ENCODE measurements at places on chromosomes 7 and 10. TPM values are rescaled to one million over a fixed set of nuclear protein-coding genes. Genes with fewer than 3 reads are reported as not detected.

Gene AGR2
- not detected for total RNA-seq

Gene HOXA11
- 0.22 TPM for total RNA-seq

Gene STYXL1
- 33.9 TPM for total RNA-seq

Gene GPC2
- 2.2 TPM for total RNA-seq

Gene FZD1
- 2.2 TPM for total RNA-seq

Gene SPDYE9
- not detected for total RNA-seq

Gene EZH2
- total RNA-seq: 8.3 TPM

DNA sequence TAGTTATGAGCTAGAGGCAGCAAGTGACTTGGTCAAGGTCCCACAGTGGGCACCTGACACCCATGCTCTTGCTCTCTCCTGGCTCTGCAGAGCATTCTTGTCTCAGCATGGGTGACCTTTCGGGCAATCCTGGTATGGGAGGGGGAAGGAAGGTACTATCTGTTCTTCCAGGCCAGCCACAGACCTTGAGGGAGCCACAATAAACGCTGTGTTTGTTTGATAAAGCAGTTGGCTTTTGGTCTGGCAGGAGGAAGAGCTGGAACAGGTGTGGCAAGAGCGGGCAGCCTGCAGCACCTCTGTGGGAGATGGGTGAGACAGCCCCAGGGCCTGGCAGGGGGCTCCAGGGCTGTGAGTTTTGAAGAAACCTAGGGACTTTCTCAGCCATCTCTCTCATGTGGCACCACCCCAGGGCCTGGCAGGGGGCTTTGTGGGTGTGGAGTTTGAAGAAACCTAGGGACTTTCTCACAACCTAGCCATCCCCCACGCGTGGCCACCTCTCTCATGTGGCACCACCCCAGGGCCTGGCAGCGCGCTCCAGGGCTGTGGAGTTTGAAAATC lies 11.4 kb downstream of the CLDN3 start:
- no peak for DNase-seq

GRCh38 chr10:52965938-52966401 lies 193.4 kb upstream of the MBL2 start:
- DNase-seq: no peak

- no peak for DNase-seq
Observed at GRCh38 chr7:130207642-130208041, at the start of gene SSMEM1. Gene SSMEM1 (plus strand): TSS chr7:130207860. CDS start chr7:130207911, 51 bp downstream.

DNA sequence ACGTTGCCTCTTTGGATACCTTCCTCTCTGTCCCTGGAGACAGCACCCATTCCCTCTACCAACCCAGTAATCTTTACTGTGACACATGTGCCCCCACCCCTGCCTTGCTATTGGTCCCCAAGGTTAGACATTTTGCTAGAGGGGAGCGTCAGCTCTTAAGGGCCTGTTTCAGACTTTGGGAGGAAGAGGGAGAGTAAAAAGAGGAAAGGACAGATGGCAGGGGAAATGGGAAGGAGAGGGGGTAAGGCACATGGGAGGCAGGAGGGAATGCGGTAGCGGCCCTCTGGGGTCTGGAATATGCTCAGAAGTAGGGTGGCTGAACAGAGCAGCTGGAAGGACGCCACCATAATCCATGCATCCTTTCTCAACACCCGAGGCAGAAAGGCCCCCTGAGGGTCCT lies 12.2 kb downstream of the BLNK start:
- no peak for DNase-seq

- DNase-seq: no peak
Observed at GRCh38 chr7:28575241-28575643, 162.9 kb downstream of the CREB5 start.

DNA sequence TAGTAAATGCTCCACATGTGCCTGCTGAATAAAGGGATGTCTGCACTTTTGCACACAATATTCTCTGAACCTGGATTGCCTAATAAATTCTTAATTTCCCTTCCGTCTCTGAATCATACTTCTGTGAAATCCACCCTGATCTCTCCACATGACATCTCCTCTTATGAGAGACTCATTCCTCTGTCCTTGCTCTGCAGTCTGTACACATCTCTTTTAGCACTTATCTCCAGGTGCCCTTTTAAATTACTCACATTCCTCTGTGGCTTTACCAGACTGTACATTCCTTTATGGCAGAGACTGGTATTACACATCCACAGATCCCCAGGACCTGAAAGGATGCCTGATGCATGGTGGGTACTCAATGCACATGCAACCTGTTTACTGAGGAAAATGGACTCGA lies 527.6 kb downstream of the PHTF2 start:
- DNase-seq: no peak

GRCh38 chr10:96978621-96979154 lies 146.6 kb downstream of the LCOR start:
- DNase-seq: no peak

GRCh38 chr10:36802490-36803153 lies 322.8 kb upstream of the ANKRD30A start:
- no peak for DNase-seq

DNA sequence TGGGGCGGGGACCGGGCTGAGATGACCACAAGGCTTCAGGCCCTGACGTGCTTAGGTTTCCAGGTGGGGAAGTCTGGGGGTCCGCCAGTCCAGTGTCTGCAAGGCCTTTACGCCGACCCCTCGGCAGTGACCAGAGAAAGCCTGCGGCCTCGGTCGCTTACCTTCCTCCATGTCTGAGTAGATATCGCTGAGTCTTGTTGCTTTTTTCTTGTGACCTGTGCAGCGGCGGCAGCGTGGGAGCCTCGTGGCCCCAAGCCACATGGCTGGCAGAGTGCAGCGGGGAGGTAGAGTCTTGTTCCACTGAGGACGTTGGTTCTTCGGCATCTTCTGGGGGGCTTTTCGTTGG lies 329 bp downstream of the NOLC1 start:
- peak; percentile 45 for DNase-seq

- peak; percentile 70 for DNase-seq
Observed at GRCh38 chr10:32210306-32211045, 136.5 kb downstream of the EPC1 start.

- no peak for DNase-seq
Observed at GRCh38 chr7:155609185-155609584, 35.3 kb upstream of the RBM33 start.

- DNase-seq: no peak
Observed at GRCh38 chr10:43188702-43189101, 50.5 kb downstream of the CSGALNACT2 start.

DNA sequence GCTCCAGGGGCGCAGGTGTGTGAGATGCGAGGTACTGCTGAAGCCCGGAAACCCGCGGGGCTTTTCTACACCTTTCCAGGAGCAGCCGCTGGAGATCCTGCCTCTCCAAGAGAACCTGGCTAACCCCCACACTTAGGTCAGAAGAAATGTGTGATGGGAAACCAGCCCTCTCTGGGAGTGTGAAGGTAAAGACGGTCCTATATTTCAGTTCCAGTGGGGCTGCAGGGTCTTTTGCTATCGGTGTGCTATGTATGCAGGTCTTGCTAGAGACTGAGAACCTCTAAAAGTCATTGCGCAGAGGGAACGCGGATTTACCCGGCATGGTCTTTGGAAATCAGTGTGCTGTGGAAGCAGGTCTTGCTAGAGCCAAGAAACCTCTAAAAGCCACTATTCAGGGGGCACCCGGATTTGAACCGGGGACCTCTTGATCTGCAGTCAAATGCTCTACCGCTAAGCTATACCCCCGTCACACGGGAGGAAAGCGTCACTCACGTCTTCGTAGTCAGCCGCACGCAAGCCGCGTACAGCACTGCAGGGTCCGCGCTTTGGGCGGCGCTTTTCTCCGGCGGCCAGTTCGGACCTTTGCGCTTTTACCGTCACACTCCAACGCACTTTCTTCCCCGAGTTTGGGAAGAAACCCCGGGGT lies 46.0 kb downstream of the ZNF777 start:
- DNase-seq: peak; percentile 71

- no peak for DNase-seq
Observed at GRCh38 chr10:299969-300368, 164.7 kb downstream of the ZMYND11 start.

- no peak for DNase-seq
Observed at GRCh38 chr10:43340101-43340500, 31.3 kb upstream of the FXYD4 start.

- DNase-seq: no peak
Observed at GRCh38 chr10:76542307-76542930, 1095.2 kb downstream of the KCNMA1 start.

GRCh38 chr7:150948791-150949251 lies 29.3 kb downstream of the KCNH2 start:
- DNase-seq: no peak

DNA sequence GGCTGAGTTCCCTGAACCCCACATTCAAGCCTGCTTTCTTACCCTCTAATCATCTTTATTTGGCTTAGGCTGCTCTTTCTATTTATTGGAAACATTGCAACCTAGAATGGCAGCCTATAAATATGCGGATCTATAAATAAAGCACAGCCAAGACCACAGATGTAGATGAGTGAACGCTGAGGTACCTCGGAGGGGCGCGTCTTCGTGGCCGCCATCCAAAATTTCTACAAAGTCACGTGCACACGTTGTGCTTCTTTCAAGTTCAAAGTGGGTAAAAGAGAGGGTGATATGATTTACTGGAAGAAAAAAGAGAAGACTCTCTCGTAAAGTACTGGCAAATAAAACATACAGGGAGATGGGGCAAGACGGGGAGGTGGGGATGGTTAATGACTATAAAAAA lies 132.6 kb upstream of the RSU1 start:
- no peak for DNase-seq

DNA sequence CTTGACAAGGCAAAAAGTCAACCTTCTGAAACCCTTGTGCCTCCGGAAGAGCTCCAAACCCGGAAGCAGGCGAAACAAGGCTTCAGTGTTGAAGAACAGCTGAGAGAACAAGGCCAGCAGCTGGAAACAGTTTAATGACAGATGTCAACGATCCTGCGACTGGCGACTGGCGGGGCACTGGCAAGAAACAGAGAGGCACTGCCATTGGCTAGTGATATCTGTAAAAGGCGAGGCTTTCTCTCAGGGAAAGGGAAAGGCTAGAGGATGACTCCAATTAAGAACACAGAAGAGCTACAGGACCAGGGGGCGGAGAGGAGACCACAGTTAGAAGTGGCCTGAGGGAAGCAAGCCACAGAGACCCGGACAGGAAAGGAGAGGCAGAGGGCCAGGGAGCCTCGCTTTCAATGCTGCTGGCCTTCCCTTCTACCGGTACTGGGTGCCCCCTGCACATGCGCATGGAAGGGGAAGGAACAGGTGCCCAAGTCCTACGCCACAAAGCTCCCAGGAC lies 19.4 kb downstream of the ITGB1 start:
- peak; percentile 38 for DNase-seq

DNA sequence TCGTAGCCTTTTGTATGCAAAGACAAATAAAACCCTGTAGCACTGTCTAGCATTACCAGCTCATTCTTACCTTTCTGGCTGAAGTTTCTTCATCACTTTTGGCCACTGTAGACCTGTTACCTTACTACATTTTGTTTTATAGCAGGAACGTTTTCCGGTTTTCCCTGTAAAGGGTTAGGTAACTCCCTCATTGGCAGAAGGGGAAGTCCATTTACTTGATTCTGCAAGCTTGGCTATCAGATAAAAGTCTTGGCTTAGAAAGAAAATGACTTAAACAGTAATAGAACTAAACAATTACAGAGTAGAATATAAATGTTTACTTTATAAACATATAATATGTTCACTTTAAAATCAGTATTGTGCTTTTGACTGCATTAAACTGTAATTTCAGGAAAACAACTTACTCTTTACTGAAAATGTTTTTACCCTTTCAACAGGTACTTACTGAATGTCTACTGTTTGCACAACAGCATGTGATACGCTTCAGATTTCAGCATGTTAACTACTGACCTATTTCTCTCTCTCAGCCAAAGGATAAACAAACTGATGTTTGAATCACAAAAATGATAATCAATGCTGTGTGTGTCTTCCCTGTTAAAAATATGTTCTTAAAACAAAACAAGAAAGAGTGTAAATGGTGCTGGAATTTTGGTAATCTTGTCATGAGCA lies 67.1 kb downstream of the OTUD1 start:
- no peak for DNase-seq

GRCh38 chr10:21600804-21601433 lies 66.9 kb downstream of the MLLT10 start:
- no peak for DNase-seq

- DNase-seq: no peak
Observed at GRCh38 chr10:110162741-110163145, 44.7 kb upstream of the MXI1 start.

GRCh38 chr7:15783987-15784693 lies 97.7 kb upstream of the MEOX2 start:
- DNase-seq: no peak

DNA sequence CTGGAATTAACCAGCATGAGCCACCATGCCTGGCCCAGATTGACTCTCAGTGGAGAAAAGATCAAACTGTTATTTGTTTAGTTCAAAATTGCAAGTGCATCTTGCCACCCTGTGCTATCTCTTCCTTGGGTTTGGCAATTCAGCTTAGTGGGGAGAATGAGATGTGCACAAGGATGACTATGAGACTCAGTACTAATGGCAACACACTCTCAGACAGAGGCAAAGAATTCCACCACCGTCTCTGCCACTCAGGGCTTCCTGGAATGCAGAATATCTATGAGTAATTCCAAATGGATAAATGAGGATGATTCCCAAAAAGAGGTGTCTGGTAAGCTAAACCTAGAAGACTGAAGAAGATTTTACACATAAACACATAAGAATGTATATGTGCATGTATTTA lies 525.8 kb downstream of the NRG3 start:
- no peak for DNase-seq

Data from lung microvascular endothelial cell (primary cell).